ENCODE measurements at places on chromosomes 1 and 21.

- DNase-seq = no peak
Observed at GRCh38 chr1:225931270-225932136, 7.5 kb upstream of the PYCR2 start.

GRCh38 chr1:26666855-26667254 is 29.0 kb upstream of the ARID1A start:
- DNase-seq = no peak

DNA sequence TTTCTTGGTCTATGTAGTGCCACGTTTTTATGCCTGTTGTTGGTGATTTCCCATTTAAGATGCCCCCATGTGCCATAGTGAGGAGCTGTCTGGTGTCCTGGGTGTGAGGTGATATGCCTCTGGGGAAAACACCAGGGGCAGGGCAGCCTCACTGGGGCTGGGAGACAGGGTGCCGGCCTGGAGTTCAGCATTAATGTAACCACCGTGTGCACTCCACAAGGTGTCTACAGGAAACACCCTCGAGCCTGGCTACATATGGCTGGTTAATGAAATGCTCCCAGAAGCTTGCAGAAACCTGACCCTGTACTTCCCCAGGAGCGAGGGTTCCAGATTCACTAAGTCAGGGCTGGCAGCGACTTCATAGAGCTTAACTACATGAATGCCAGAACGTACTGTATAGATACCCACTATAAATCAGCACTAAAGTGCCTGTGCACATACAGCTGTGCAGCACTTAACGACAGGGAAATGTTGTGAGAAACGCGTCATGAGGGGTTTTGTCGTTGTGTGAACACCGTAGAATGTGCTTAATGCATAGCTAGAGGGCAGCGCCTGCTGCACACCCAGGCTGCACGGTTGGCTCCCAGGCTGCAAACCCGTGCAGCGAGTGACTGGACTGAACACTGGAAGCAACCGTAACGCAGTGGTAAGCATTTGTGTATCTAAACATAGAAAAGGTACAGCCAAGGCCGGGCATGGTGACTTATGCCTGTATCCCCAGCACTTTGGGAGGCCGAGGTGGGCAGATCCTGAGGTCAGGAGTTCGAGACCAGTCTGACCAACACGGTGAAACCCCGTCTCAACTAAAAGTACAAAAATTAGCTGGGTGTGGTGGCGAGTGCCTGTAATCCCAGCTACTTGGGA is 10.4 kb downstream of the TFF2 start:
- DNase-seq = no peak

GRCh38 chr1:244968471-244968871 is 104.1 kb upstream of the HNRNPU start:
- no peak for DNase-seq

DNA sequence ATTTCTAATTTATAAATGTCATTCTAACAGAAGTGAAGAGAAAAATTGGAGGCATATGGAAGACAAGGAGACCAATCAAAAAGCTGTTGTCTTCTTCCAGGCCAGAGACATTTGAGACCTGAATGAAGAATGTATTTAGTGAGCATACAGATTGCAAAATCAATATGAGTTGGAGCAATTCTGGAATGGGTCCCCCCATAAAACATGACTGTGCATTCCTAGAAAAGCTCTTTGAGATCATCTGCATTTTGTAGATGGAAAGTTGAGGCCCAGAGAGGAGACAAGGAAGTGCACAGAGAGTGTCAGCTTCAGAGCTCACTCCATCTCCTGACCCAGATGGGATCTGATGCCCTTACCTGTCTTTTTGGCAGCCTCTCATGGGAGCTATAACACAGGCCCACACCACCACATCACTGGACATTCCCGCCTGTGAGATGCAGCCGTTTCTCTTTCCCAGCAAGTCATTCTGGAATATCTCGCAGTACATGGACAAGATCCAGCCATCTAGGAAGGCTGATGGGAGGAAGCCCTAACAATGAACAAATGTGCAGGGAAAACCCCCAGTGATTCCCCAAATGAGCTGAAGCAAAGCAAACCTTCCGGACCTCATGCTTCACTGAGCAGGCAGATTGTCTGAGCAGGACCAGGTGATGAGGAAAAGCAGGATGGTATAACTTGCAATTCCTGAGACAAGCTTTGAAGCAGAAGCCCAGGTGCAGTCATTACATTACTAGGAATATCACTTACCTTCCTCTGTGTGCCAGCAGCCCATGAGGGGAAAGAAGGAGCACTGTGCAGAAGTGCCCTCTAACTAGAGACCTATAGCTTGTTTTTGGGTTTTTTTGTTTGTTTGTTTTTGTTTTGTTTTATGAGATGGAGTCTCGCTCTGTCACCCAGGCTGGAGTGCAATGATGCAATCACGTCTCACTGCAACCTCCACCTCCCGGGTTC is 445.6 kb downstream of the PLPP3 start:
- no peak for DNase-seq

DNA sequence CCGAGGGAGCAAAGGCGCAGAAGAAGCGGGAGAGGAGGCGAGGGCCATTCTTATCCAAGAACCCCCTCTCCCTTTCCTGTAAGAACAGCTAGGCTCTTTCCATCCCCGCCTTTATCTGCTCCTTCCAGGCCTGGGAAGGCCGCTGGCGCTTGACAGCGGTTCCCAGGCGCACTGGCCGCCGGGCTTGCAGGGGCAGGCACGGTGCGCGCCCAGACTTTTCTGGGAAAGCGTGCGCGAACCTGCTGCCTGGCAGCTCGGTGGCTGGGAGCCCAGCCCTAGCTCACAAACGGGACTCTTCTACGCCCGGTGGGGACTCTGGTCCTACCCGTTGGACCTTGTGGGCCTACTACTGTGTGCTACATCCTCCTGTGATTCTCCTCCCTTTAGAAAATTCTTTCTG is 8.8 kb upstream of the IFNLR1 start:
- no peak for DNase-seq

- no peak for DNase-seq
Observed at GRCh38 chr1:177927021-177927596, 42.7 kb downstream of the SEC16B start.

- DNase-seq = no peak
Observed at GRCh38 chr1:64909031-64909430, 57.3 kb downstream of the JAK1 start.

DNA sequence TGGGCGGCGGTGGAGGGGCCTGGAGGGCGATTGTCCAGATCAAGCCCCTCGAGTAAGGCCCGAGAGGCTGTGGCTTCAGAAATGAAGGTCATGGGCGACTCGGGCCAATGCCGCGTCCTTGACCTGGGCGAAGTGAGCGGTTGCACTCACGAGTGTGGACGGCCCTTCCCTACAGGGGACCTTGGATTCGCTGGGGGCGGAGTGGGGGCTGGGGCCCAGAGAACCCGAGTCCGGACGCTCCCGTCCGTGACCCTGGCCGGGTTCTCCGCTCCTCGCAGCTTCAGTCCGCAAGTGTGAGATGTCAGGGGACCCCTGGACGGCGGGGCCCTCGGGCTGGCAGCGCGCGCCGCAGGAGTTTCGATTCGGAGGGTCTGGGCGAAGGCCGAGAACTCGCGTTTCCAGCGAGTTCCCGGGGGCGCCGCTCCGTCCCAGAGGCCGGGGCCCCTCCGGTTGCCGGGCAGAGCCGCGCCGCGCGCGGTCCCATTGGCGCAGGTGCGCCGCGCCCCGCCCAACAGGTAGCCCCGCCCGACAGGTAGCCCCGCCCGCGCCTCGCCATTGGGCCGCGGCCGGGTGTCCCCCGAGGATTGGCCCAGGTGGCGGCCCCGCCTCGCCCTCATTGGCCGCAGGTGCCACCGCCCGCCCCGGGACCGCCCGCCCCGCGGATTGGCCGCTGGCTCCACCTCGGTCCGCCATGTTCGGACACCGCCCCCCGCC is at the start of gene PRKCZ:
Gene PRKCZ (plus strand): TSS at position 694 of the 714 bp plus-strand sequence. CDS start 220 bp downstream, outside the sequence.
- DNase-seq = no peak

GRCh38 chr1:211912038-211912437 is 81.5 kb upstream of the LPGAT1 start:
- DNase-seq = no peak

DNA sequence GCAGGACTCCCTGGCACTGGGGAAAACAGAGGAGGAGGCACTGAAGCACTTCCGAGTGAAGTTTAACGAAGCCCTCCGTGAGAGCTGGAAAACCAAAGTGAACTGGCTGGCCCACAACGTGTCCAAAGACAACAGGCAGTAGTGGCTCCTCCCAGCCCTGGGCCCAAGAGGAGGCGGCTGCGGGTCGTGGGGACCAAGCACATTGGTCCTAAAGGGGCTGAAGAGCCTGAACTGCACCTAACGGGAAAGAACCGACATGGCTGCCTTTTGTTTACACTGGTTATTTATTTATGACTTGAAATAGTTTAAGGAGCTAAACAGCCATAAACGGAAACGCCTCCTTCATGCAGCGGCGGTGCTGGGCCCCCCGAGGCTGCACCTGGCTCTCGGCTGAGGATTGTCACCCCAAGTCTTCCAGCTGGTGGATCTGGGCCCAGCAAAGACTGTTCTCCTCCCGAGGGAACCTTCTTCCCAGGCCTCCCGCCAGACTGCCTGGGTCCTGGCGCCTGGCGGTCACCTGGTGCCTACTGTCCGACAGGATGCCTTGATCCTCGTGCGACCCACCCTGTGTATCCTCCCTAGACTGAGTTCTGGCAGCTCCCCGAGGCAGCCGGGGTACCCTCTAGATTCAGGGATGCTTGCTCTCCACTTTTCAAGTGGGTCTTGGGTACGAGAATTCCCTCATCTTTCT is 75.5 kb downstream of the PIK3CD start:
- no peak for DNase-seq

DNA sequence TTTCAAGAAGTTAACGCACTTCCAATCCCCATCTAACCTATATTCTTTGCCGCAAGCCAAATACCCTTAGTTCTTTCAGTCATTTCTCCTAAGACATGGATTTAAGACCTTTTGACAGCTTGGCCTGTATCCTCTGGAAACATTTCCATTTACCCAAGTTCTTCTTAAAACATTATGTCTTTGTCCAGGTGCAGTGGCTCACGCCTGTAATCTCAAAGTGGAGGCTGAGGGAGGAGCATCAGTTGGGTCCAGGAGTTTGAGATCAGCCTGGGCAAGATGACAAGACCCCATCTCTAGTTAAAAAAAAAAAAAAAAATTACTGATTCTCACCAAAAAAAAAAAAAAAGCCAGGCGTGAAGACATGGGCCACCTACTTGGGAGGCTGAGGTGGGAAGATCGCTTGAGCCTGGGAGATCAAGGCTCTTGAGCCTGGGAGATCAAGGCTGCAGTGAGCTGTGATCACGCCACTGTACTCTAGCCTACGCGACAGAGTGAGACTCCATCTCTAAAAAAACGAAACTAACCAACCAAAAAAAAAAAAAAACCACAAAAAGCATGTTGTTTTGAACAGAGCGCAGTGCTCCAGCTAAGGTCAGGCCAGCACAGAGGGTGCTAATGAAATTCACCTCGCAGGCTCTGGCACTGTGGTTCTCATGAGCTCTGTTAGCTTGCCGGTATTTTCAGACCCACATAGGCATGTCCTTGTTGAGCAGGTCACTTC is 36.0 kb downstream of the NUAK2 start:
- DNase-seq = no peak

DNA sequence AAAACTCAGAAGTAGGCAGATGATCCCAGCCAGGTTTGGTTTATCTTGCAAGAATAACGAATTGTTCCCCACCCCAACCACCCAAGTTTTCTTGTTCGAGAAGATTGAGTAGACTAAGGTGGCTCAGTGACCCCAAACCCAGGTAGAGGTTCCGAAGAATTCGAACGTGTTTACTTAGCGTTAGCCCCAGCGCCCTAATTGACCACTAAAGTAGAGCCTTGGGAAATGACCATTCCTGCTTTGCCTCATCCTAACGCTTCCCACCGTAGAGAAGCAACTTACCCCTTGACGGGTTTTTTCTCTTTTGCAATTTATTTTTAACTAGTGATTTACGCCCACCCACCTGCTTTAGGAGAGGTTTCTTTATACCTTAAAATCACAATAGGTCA is 870 bp downstream of the FBXO28 start:
- no peak for DNase-seq

GRCh38 chr1:69401879-69402278 is 165.8 kb upstream of the LRRC7 start:
- DNase-seq = no peak

DNA sequence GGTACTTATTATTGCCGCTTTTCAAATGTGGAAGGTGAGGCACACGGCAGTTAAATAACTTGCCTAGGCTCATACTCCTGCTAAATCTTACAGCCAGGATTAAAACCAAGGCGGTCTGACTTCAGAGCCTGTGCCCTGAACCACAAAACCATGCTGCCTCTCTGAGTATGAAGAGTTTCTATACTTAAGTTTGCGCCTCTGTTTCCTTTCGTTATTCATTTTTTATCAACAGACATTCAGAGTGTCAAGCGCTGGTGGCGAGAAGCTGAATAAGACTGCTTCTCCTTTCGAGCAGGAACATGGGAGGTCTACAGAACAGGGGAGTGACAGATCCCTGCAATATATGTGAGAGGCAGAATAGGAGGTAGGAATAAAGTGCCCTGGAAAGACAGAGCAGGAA is 96.0 kb upstream of the DUSP10 start:
- no peak for DNase-seq

DNA sequence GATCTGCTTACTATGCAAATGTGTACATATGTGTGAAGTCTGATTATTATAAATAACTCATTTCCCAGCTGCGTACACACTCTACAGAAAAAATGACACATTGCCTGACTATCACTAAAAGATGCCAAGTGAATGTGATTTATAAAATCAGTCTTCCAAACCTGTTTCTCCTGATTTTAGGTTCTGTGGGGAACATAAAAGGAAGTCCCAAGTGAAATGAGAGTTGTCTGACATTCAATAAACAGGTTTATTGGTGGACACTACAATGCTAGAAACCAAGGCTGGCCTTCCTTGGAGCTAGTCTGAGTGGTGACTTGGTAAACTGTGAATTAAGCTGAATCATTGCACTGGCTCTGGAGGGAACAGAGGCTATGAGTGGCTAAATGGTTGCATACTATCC is 287.9 kb upstream of the ESRRG start:
- DNase-seq = no peak

DNA sequence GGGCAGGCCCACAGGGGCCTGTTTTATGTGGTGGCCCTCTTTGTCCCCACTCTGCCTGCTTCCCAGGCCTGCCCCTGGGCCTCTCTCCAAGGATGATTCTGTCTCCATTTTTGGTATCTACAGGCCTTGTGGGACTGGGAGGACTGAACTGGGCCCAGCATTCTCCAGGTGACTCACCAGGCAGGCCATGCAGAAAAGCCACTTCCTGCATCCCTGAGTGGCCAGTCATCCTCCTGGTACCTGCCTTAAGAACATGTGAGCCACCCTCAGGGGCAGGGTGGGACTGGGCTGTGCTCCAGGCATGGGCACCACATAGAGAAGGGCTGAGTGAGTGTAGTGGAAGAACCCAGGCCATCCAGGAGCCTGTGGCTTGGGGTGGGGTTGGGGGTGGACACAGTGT is 20.0 kb upstream of the BCAR3 start:
- no peak for DNase-seq

GRCh38 chr1:25126562-25126961 is 105.7 kb downstream of the SYF2 start:
- DNase-seq = no peak

DNA sequence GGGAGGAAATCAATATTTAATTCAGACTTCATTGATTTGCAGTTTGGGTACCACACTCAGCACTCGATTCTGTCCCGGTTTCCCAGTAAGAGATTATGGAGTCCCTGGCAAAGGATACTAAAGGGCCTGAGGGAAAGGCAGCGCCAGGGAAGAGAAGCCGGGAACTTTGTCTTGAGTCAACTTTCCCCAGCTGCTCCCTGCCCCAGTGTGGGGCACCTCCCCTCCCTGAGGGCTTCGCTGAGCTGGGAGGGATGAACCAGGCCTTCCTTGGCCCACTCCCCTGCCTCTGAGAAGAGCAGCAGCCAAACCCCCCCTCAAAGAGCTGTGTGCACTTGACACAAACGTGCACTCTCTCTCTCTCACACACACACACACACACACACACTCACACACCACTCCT is 32.6 kb downstream of the OPTC start:
- no peak for DNase-seq
